ENCODE measurements at places on chromosomes 12 and 14. TPM values are rescaled to one million over a fixed set of nuclear protein-coding genes. Genes with fewer than 3 reads are reported as not detected.

- no peak overlapping the region for H3K4me3 ChIP-seq
- no peak overlapping the region for H3K27ac ChIP-seq
- no peaks in the 10 kb centered on the region for H3K36me3 ChIP-seq
Observed at GRCh38 chr14:78610994-78611393, 440.8 kb downstream of the NRXN3 start.

GRCh38 chr12:24617471-24617870 lies 331.4 kb downstream of the BCAT1 start:
- H3K27ac ChIP-seq = no peak overlapping the region
- H3K27me3 ChIP-seq = no peaks in the 10 kb centered on the region
- no peak for DNase-seq
- H3K36me3 ChIP-seq = no peaks in the 10 kb centered on the region
- H3K4me3 ChIP-seq = no peak overlapping the region

DNA sequence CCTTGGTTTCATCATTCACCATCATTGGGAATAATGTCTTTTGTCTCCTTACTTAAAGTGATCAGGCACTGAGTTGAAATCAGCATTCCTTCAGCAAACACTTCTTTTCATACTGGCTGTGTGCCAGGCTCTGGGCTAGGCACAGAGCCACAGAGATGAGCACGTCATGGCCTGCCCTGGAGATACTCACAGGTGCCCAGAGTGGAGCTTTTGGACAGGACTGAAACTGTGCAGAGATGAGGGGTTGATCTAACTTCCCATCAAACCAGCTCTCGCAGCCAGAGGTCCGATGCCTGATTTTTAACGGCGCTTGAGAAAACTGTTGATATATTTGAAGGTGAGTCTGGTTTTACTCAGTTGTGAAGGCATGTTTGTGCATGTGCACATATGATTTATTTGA lies 43.1 kb downstream of the CACNA1C start:
- H3K36me3 ChIP-seq = no peaks in the 10 kb centered on the region
- H3K4me1 ChIP-seq = no peaks in the 10 kb centered on the region
- no peak overlapping the region for H3K27ac ChIP-seq
- no peaks in the 10 kb centered on the region for H3K27me3 ChIP-seq

DNA sequence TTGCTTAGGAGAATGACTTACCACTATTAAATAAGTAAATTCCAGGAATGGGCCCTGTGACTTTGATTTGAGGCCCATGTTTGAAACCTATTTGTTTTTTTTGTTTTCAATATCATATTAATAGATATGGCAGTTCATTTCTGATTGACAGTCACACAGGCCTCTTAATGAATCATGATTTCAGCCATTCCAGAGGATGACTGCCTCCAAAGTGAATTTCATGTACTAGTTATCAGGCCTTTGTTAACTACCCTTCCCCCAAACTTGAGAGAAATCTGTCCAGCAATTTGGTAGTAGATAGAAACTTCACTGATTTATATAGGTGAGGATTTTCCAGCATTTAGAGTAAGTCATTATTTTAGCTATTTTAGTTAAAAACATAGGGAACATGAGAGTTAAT lies 25.9 kb upstream of the GALNT16 start:
- H3K27ac ChIP-seq = no peak overlapping the region
- H3K27me3 ChIP-seq = no peaks in the 10 kb centered on the region
- no peak overlapping the region for H3K4me3 ChIP-seq
- no peaks in the 10 kb centered on the region for H3K36me3 ChIP-seq

DNA sequence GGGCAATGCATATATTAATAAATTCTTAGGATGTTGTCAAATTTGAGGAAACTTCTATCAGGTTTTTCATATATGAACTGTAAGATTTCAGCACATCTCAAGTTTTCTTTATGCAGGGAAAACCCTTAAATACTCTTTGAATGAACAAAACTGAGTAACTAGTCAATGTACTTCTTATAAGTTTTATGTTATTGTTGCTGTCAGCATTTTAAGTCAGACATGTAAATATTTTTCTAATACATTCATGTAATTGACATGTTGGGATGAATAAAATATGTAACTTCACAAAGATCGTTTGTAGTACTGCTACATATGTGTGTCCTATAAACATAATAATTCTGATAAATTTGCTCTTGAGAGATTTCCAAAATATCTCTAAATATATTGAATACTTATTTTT lies 109.6 kb downstream of the BMP4 start:
- no peak overlapping the region for H3K27ac ChIP-seq
- no peaks in the 10 kb centered on the region for H3K36me3 ChIP-seq
- no peak overlapping the region for H3K4me3 ChIP-seq
- no peaks in the 10 kb centered on the region for H3K27me3 ChIP-seq
- no peaks in the 10 kb centered on the region for H3K4me1 ChIP-seq

- H3K4me1 ChIP-seq = no peaks in the 10 kb centered on the region
- no peak overlapping the region for H3K4me3 ChIP-seq
- no peak for DNase-seq
- H3K27me3 ChIP-seq = no peaks in the 10 kb centered on the region
Observed at GRCh38 chr12:105420046-105420445, 89.6 kb downstream of the C12orf75 start.

The RERG gene
- 12.9 TPM for total RNA-seq

The AGAP2 gene
- 0.34 TPM for total RNA-seq

The MGAT4C gene
- not detected for total RNA-seq

All from ovary (tissue), 10 donors.